ENCODE measurements at places on chromosomes 2 and 18. TPM values are rescaled to one million over a fixed set of nuclear protein-coding genes. Genes with fewer than 3 reads are reported as not detected.

The KCNK3 gene
- total RNA-seq = 2.3 TPM

The BCL2 gene
- 82.5 TPM for total RNA-seq

DNA sequence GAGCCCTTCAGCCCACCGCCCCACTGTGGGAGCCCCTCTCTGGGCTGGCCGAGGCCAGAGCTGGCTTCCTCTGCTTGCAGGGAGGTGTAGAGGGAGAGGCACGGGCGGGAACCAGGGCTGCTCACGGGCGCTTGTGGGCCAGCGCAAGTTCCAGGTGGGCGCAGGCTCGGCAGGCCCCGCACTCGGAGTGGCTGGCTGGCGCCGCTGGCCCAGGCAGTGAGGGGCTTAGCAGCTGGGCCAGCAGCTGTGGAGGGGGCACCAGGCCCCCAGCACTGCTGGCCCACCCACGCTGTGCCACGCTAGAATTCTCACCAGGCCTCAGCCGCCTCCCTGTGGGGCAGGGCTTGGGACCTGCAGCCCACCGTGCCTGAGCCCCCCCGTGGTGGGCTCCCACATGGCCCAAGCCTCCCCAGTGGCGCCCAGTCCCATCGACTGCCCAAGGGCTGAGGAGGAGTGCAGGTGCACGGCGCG lies 45.2 kb downstream of the SLC5A7 start:
- DNase-seq = no peak

DNA sequence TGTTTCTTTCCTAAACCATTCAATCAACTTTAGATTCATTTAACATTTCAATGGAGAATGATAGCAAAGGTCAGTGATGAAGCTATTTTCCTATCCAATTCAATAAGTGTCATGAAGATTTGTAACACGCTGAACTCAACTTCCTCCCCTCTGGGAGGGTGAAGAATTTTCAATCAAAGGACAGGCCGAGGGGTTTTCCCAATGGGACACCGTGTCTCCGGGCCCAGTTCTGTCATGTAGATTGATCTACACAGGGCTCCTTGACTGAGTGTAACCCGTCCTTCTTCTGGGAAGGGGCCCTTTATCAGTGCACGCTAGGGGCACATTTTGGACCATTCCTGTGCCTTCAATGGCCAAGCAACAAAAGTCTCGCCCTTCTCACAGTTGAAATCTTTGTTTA lies 90.1 kb downstream of the KCNE4 start:
- no peak for DNase-seq

- DNase-seq = no peak
These were observed 40.6 kb upstream of the GCFC2 start for GRCh38 chr2:75751360-75751759.

The AOX1 gene
- 100.0 TPM for total RNA-seq

- DNase-seq = no peak
These were observed 1.2 kb downstream of the CNPPD1 start for GRCh38 chr2:219175486-219175885.

The PLEK gene
- 11.7 TPM for total RNA-seq

The ZNF142 gene
- total RNA-seq = 15.4 TPM

DNA sequence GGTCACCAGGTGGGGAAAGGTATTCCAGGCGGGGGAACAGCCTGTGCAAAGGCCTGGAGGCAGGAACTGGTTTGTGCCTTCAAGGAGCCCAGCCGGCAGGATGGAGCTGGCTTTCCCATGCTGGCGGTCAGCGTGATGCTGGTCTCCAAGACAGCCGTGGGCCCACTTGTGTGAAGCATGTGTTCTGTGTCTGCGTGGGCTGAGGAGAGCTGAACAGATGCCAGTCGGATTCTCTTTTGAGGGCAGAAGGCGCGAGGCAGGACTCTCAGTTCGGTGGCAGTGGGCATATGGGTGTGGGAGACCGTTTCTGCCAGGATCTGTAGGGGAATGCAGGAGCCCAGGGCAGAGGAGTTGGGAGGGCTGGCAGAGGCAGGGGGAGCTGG lies 191.6 kb downstream of the TWIST2 start:
- DNase-seq = no peak

GRCh38 chr2:37984589-37984988 lies 59.5 kb downstream of the RMDN2 start:
- DNase-seq = no peak

The ABCB11 gene
- total RNA-seq = under 0.01 TPM

The UGT1A5 gene
- not detected for total RNA-seq

- no peak for DNase-seq
These were observed 101.7 kb upstream of the TFCP2L1 start for GRCh38 chr2:121386707-121387106.

- no peak for DNase-seq
These were observed 159.3 kb downstream of the GLI2 start for GRCh38 chr2:120894966-120895365.

DNA sequence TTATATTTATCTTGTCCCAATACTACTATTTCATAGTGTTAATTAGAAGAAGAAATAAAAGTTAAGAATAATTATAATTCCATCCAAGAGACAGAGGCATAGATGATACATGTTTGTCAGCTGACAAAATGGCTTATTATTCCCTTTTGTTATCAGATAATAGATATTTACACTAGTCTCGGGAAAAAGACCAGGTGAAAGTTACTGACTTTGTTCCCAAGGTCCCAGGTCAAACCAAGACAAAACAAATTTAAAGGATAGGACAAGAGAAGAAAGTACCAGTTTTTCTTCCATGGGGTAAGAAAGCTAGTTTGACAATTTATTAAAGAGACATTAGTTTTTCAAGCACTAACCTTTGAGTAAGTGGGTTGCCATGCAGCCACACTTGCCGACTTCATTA lies 73.2 kb downstream of the TTN start:
- no peak for DNase-seq

Measured in breast epithelium (tissue), 4 donors.